ENCODE measurements at places on chromosomes 4 and X.

- no peak for DNase-seq
These were observed 72.0 kb upstream of the MAGEB16 start for GRCh38 chrX:35726176-35726575.

DNA sequence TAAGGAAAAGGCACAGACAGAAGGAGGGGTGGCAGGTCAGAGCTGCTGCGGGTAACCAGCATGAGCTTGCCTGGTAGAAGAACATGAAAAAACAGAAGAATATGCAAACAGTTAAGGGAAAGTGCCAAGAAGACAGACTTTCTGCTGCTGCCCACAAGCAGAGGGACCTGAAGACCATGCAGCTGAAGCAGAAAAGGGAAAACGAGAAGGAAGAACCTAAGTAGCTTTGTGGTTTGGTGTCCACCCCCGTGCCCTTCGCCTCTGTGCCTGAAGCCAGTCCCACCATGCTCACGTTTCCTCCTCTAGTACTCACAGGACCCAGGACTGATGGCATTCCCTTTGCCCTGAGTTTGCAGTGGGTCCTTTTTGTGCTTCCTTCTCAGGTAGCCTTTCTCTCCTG is 62.8 kb downstream of the UBA6 start:
- DNase-seq: no peak

- DNase-seq: peak; percentile 20
These were observed 45.8 kb downstream of the BCORL1 start for GRCh38 chrX:130028196-130028595.

GRCh38 chr4:123588631-123589241 is 192.1 kb downstream of the SPRY1 start:
- DNase-seq: no peak

DNA sequence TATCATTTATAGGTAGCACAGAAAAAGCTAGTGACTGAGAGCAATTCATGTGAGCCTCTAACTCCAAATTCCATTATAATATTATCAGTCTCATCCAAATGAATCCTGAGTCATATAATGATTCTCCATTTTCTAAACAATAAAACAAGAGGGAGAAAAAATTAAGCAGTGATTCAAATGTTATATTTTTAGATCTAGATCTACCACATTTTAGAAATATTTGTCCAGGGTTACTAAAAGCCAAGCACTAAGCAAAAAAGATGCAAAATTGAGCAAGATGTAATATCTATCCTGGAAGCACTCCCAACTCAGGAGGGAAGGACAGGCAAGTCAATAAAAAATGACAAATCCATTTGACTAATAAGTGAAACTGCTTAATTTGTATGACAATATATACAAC is 172.8 kb downstream of the FBXW7 start:
- no peak for DNase-seq

- DNase-seq: no peak
These were observed 769 bp downstream of the TCEAL1 start for GRCh38 chrX:103629318-103630170.

DNA sequence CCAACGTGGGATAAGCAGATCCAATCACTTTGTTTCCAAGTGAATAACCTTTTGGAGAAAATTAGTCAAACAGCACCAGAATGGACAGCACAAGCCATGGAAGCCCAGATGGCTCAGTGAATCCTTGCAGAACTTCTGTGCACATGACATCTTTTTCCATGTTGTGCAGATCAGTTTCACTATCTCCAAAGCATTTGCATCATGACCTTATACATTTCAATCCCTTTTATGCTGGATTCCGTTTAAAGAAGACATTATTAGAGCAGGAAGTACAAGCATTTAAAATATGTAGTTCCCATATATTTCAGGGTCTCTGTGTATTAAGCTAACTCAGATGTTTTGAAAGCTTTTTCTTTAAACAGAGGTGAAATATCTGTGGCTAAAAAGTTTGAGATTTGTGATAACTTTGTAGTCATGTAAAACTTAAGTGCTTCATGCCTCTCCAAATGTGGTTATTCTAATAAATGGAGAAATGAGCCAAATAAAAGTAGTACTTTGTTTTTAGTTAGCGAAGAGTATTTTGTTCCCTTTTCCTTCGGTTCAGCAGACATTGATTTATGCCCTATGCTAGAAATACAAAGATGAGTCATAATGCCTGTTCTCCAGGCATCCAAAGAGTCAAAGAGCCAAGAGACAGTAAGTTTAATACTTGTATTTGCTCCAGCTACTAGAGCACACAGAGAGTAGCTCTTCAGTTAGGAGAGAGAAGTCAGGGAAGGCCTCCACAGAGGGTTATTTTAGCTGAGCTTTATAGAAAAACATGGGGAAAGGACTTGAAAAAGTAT is 39.0 kb downstream of the PLAC8 start:
- no peak for DNase-seq

DNA sequence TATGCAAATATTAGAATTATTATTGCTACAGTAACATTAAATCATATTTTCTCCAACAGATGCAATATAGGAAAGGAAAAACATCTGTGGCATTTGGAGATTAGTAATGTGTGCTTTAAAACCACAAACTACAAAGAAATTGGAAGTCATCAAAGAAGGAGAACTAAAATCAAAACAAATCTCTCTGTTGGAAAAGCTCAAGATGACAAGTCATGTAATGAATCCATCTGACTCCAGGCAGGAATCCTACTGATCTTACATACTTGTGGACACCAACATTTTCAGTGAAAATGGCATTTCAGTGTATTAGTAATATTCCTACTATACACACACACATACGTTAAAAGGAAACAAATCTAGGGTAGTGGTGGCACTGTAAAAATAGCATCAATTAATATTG is 98.2 kb downstream of the SLC39A8 start:
- no peak for DNase-seq

DNA sequence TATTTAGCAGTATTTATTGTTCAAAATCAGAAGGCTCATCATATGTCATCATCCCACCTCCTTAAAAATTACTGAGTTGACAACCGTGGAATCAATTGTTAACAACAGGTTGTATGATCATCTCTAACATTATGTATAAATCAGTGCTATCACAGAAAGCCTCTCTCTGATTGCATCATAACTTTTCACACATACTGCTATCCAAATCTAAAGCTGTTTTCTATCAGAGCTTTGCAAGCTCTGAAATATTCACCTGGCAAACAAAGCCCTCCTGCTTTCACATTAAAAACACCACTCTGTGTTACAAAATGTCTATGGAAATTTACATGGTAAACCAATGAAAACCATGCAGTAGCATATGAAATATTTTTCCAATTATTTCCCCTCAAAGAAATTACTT is 310.0 kb downstream of the PDGFC start:
- DNase-seq: no peak

DNA sequence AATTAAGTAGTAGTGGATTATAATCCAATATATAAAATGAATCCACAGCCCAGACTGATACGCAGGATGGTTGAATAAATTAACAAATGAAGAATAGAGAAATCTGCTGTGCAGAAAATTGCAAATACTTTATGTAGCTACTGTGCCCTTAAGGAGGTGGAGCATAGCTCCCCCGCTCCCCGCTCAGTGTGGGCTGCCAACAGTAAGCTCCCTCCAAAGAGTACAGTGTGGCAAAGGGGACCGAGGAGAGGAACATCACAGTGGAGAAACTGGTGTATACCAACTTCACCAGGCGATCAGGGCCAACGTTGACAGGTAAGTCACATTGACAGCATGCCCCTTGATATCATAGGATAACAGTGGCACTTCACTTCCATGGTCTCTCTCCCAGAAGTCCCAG is 57.9 kb upstream of the CLDN34 start:
- no peak for DNase-seq

DNA sequence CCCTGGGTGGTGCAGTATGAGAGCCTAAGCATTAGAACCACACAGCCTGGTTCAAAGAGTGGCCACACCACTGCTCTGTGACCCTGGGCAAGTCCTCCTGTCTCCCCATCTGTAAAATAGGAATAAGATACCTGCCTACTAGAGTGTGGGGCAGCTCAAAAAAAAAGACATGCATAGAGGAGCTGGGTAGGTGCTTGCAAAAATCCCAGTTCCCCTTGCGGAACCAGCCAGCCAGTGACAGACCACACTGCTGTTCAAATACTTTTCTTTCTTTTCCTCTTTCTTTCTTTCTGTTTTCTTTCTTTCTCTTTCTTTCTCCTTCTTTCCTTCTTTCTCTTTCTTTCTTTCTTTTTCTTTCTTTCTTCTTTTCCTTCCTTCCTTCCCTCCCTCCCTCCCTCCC is 63.0 kb upstream of the TRIM2 start:
- no peak for DNase-seq
